A172 (cell line): ENCODE measurements at places on chromosomes 13 and 19. TPM values are rescaled to one million over a fixed set of nuclear protein-coding genes. Genes with fewer than 3 reads are reported as not detected.

Gene HNRNPM
- total RNA-seq, result 97.9 and 102 TPM in 2 replicates

Gene CYP2B6
- not detected in 2 replicates for total RNA-seq

Gene CD70
- total RNA-seq, result 22.7 and 57.3 TPM in 2 replicates

Gene PRKACA
- total RNA-seq, result 43.1 and 72.6 TPM in 2 replicates

Gene C3
- total RNA-seq, result 0.47 and 1.9 TPM in 2 replicates

Gene MBD3L3
- not detected in 2 replicates for total RNA-seq

Gene LILRA5
- total RNA-seq, result not detected in 2 replicates

Gene PSPN
- 1.8 and 2.3 TPM in 2 replicates for total RNA-seq

Gene OR7A5
- not detected in 2 replicates for total RNA-seq

Gene TMEM238
- 1.2 TPM in 1 of 2 replicates, not detected in the other for total RNA-seq

Gene ZNF66
- total RNA-seq, result 1.3 and 1.5 TPM in 2 replicates

Gene ITM2B
- total RNA-seq, result 147 and 160 TPM in 2 replicates

Gene LRG1
- total RNA-seq, result 0.09 and 0.10 TPM in 2 replicates

Gene SERTM1
- total RNA-seq, result not detected in 2 replicates

DNA sequence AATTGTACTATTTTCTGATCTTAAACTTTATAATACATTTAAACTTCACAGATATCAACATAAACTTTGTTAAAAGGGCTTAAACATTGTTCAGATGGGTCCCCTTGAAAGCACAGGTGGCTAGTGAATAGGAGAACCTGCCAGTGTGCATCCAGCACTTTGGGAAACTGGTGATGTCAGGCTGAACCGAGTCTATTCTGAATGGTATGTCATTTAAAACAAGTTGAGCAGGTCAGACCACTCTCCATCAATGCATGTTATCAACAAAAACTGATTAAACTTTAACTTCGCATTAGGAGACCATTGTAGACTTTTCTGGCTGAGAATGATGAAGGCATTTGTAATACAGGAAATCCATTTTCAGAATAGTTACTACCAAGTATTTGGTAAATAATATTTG, 50.1 kb upstream of the FREM2 start:
- no peak for DNase-seq

DNA sequence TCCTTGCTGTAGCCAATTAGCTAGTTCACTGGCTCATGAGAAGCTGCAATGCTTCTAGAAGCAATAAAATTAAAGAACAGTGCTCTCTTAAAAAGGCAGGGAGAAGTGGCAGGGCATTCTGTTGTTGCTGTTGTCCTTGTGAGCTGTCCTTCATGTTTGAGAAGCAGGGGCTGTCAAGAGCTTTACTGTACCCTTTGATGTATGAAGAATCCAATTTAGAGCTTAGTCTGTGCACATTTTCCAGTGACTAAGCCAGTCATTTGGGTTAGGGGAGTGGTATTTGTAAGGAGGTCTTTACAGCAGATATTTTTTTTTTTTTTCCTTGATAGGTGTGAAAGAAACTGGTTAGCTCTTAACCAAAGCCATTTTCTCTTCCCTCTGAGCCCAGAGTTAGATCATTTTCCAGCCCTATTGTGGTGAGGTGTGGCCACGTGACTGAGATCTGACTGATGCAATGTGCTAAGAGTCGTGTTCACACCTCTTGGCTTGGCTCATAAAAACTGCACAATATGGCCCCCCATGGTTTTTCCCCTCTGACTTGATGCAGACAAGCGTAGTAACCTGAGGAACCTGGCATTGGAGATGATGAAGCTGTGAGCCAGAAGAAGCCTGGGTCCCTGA, 309.6 kb upstream of the TMTC4 start:
- no peak for DNase-seq

DNA sequence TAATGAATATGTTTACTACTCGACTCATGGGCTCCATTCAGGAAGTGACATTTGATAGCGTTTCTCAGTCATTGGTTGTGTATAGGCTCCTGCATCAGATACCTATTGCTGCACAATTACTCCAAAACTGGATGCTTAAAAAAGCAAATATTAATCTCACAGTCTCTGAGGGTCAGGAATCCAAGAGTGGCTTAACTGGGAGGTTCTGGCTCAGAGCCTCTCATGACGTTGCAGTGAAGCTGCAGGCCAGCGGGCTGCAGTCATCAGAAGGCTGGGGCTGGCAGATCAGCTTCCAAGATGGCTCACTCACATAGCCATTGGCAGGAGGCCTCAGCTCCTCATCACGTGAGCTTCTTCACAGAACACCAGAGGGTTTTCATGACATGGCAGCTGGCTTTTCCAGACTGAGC, 525.1 kb upstream of the NBEA start:
- no peak for DNase-seq

DNA sequence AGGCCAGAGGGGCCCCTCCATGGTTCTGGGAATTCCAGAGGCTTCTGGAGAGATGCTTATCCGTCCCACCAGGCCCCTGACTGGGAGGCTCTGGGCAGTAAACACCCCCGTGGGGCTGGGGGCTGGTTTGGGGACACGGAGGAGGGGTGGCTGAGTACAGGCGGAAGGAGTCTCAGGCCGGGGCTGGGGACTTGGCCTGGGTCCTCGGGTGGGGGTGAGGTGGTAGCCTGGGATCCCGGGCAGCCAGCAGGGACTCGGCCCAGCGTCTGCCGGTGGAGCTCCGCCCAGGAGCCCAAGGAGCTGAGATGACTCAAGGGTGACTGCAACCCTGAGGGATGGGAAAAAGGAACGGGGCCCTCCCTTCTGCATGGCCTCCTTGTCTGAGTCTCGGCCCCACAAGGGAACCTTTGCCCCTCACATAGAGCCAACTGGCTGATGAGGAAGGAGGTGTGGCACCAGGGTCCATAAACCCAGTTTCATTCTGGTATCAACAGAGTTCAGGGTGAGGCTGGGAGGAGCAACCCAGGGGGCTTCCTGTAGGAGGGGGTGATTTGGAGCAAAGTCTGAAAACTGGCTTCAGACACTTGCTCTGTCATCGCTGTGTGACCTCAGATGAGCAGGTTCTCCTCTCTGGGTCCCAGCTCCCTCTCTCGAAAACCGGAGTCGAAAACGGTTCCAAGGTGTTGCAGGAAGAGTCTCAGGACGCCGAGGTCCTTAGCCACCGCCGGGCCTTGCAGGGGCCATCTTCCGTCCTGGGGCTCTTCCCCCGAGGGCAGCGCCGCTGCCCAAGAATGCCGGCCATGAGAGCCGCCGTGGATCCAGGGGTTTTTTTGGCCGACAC, 809 bp downstream of the MISP start:
- peak; percentile 93 for DNase-seq

DNA sequence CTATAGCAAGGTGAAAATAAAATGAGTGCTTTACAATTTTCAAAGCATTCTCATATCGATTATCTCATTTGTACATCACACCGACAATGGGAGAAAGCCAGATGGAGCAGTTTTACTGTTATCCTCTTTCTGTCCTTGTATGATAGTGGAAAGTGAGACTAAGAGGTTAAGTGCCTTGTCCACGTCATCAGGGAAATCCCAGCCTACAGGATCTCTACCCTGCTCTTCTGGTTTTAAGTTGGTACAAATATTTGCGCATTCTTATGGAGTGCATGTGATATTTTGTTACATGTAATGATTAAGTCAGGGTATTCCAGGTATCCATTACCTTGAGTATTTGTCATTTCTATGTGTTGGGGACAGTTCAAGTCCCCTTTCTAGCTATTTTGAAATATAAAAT, 12.4 kb upstream of the ENOX1 start:
- DNase-seq, result no peak

GRCh38 chr13:44380404-44381165, 7.0 kb downstream of the SERP2 start:
- no peak for DNase-seq

- DNase-seq, result no peak
These were observed 15.3 kb downstream of the ATCAY start for GRCh38 chr19:3895788-3896187.

DNA sequence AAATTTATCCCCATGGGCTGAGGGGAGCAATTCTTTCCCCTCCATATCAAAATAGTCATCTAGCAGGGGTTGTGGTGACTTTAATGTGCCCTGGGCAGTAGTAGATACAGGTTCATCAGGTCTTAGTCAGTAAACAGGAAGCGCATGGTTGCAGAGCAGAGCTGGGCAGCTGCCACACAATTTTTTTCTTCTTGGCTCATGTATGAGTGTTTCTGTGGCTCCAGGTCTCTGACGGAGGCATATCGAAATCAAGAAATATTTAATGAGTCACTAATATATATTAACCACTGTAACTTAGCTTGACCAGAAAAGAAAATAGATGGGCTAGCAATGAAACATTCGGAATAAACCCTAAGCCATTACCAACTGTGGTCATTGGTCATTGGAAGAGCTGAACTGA, 68.4 kb upstream of the UBL3 start:
- DNase-seq, result peak; percentile 72

GRCh38 chr13:108263621-108264355, 5.7 kb upstream of the TNFSF13B start:
- DNase-seq, result no peak

- no peak for DNase-seq
These were observed 171.7 kb upstream of the KLF12 start for GRCh38 chr13:74305876-74306275.

- DNase-seq, result no peak
These were observed 2.2 kb downstream of the ANGPTL4 start for GRCh38 chr19:8366121-8366581.

GRCh38 chr19:3585301-3586126, at the start of gene GIPC3:
TSS of gene GIPC3 (plus strand) at chr19:3585478. CDS start at chr19:3585598, 120 bp downstream.
- DNase-seq, result no peak

DNA sequence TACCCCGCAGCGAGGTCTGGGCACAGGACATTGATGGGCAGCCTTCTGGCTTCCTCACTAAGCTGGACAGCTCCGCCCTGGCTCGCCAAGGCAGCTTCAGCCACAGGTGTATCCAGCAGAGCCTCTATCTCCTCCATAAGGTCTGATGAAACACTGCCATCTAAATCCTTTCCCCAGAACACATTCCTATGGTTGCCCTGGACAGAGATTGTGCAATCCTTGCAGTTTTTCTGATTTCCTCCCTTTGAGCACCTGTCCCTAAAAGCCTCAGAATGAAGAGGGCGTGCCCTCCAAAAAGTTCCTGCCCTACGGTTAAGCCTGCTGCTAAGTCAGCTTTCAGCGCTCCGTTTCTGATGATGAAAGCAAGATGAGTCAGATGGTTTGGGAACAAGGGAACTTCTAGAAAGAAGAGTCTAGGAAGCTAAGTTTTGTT, 21.0 kb downstream of the CLEC4M start:
- peak; percentile 74 for DNase-seq

DNA sequence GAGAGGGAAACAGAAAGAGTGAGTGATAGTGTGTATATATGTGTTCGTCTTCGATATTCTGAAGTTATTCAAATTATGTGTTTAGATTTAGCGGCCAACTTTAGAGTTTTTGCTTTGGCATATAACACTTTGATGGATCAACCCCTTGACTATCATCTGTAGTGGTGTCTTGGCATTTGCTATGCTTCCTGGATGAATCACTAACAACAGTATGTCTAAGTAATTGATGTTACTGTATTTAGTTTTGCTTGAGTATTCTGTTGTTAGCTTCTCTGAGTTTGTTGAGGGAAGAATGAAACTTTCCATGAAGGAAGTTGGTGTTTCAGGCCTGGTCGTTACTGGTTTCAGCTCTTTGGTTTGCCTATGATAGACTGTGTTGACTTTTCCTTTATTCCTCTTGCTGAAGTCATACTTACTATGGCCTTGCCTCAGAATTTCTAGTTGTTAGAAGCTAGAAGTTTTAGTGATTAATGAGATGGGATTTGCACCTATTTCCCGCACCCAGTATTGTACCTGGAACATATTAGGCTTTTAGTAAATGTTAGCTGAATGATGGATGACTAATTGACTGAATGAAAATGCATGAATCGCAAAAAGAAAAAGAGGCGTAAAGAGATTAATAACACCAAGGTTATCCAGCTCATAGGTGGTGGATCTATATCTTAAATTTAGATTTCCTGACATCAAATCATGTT, 20.7 kb downstream of the NDFIP2 start:
- DNase-seq, result peak; percentile 10

DNA sequence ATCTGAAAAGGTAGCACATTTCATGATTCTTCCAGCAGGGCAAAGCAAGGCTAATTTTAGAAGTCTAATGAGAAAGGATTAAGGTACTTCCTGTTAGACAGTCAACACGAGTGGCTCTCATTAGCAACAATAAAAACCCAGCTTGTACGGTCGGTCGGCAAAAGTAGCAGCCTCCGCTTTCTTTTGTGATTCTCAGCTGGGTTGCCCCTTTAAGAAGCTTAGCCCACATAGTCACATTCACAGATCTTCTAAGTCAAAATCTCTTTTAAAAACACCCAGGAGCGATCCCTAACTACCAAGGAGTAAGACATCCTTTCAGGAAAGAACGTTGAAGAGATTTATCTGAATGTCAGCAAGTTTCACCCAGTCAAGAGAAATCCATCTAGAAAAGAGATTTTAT, 684.8 kb downstream of the DIAPH3 start:
- DNase-seq, result no peak

GRCh38 chr19:58228585-58229254, at the start of gene ZNF544:
TSS of gene ZNF544 (plus strand) at chr19:58228914. CDS start at chr19:58244024, 15,110 bp downstream.
- DNase-seq, result no peak

GRCh38 chr13:66461021-66461420, 769.1 kb downstream of the PCDH9 start:
- no peak for DNase-seq

GRCh38 chr13:67130444-67130843, 99.7 kb downstream of the PCDH9 start:
- no peak for DNase-seq

DNA sequence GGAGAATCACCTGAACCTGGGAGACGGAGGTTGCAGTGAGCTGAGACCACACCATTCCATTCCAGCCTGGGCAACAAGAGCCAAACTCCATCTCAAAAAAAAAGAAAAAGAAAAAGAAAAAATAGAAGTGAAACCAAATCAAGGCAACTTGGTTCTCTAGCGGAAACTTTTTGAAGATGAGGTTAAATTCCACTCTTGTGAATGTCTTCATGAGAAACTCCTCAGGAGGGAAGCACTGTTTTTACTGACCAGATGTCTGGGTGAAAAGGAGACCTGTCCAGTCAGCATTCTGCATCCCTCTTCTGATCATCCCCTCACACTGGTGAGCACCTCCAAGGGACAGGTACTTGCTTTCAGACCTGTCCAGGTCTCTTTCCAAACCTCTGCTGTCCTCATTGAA, 15.8 kb downstream of the BRD4 start:
- no peak for DNase-seq

- DNase-seq, result peak; percentile 90
These were observed 11.8 kb downstream of the CCDC97 start for GRCh38 chr19:41321600-41322270.

- DNase-seq, result no peak
These were observed 17.7 kb downstream of the MAG start for GRCh38 chr19:35309481-35310279.

- no peak for DNase-seq
These were observed 16.0 kb downstream of the ILF3 start for GRCh38 chr19:10670182-10670581.

- DNase-seq, result no peak
These were observed 2278.0 kb upstream of the PCDH20 start for GRCh38 chr13:63693696-63694095.

GRCh38 chr13:75359266-75359665, 122.7 kb downstream of the TBC1D4 start:
- peak; percentile 90 for DNase-seq

DNA sequence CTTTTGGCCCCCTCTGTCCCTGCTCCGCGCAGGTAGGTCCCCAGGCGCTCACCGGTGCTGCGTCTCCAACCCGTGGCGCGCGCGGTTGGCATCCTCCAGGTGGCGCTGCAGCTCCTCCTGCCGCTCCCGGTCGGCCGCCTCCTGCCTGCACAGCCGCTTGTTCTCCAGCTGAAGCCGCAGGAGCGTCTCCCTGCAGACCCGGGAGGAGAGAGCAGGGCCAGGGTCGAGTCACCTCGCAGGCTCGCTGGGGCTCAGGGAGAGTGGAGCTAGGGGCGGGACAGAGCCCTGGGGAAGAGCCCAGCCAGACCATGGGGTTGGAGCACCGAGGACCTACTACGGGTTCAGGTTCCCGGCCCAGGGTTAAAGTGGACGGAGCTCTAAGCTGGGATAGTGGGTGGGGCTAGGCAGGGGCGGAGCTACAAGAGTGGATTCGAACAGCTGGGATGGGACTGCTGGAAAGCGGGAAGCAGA, 9.3 kb downstream of the HOOK2 start:
- DNase-seq, result peak; percentile 77
